ENCODE measurements at places on chromosomes 5 and 9.

- no peak for DNase-seq
Observed at GRCh38 chr9:138049779-138050471, 172.3 kb downstream of the CACNA1B start.

- DNase-seq, result no peak
Observed at GRCh38 chr5:131541071-131541470, 94.0 kb downstream of the RAPGEF6 start.

DNA sequence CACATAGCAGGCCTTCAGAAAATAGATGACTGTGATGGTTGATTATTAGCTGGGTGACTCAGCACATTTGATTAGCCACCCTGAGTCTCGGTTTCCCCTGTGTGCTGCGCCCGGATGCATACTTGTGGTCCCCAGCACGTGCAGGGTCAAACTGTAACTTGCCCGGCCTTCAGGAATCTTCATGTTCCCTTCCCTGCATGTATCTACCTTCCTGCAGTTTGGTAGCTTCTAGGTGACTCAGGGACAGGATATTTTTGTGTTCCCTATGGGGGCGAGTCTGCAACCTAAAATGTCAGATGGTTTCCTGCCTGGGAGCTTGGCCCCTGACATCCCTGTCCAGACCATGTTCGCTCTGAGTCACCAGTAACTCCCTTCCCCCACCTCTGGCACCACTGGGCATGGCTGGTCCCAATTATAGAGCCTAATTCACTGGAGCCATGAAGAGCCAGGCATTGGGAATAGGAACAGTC is 13.2 kb downstream of the PTGS1 start:
- no peak for DNase-seq

- no peak for DNase-seq
Observed at GRCh38 chr5:175842951-175843793, 28.2 kb upstream of the CPLX2 start.

DNA sequence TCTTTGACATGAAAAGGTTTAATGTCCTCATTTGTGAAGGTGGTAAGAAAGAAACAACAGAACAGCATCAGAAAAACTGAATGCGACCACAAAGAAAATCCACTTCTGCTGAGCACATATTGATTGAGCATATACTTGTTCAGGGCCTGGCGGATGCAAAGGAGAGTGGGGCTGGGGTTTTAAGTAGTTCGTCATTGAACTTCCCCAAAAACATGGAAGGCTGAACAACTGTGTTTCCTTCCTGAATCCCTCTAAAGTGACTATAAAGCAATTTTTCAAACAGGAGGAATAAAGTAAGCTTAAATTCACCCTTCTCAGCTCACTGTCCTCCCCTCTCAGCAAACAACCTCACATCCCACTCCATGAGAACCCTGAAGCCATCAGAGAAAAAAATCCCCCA is 262.9 kb downstream of the AGTPBP1 start:
- DNase-seq, result no peak

DNA sequence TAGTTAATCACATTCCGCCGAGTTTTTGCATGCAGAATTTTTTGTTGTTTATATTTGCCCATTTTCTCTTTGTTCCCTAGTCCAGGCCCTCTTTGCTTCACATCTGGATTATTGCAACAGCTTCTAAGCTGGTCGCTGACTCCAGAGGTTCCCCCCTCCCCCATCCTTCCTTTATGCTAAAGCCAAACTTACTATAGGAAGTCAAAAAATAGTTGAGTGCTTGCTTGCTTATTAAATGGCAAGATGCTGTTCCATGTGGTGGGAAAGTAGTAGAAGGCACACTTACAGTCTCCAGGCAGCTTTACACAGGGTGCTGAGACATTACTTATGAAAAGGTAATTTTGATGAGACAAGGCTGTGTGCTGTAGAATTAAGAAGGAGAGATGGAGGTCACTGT is 1.3 kb downstream of the ZBTB34 start:
- DNase-seq, result no peak

DNA sequence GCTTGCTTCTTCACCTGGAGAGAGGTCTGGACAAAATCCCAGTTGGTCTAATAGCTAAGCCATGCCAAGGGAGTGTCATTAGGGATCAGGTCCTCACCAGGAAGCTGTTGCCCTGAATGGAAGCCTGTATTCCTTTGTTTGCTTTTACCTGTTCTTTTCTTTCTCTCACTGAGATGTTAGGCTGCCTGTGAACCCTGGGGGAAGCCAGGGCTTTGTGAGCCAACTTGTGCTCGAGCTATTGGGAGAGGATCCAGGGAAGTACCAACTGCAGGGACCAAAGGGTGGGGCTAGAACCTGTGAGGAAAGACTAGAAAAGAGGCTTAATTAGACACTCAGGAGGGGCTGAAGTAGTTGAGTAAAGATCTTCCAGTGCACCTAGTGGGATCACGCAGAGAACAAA is 451.2 kb upstream of the TLE4 start:
- DNase-seq, result no peak

GRCh38 chr5:179893958-179894895 is 13.5 kb downstream of the TBC1D9B start:
- no peak for DNase-seq

DNA sequence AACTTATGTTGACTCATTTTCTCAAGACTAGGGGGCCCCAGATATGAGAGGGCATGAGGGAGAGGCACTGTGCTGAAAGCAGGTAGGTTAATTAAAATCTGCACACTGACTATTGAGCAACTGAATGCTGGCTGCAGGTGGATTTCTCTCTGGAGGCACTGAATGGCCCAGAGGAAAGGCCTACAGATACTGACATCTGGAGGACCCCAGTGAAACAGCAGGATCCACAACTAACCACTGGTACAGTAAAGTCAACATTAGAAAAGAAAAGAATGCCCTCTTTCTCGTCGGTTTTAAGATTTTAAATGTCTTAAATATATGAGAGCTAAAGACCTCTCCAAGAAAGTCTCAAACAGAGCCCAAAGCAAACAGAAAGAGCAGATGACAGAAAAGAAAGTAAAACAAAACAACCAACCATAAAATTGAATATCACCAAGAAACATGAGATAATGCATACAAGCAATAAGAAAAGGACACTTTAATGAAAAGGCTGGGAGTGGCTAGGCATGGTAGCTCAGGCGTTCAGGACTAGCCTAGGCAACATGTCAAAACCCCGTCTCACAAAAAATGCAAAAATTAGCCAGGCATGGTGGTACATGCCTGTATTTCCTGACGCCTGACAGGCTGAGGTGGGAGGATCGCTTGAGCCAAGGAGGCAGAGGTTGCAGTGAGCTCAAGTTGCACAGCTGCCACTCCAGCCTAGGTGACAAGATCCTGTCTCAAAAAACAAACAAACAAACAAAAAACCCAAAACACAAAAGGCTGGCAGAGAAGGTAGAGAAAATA is 43.3 kb downstream of the PUM3 start:
- DNase-seq, result no peak

DNA sequence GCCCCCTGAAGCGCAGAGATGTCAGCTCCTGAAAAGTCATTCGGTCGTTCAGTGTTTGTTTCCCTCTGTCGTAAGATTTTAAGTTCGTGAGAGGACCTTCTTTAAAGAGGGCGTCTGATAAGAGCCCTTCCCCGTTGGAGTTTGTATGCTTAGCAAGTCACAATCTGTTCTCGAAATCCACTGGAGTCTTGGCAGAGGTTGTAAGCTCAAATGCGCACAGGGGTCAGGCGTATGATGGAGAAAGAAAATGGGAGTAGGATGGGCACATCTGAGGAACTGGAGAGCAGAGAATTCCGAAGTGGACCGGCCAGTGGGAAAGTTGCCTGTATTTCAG is 710 bp downstream of the HSD17B4 start:
- DNase-seq, result no peak

DNA sequence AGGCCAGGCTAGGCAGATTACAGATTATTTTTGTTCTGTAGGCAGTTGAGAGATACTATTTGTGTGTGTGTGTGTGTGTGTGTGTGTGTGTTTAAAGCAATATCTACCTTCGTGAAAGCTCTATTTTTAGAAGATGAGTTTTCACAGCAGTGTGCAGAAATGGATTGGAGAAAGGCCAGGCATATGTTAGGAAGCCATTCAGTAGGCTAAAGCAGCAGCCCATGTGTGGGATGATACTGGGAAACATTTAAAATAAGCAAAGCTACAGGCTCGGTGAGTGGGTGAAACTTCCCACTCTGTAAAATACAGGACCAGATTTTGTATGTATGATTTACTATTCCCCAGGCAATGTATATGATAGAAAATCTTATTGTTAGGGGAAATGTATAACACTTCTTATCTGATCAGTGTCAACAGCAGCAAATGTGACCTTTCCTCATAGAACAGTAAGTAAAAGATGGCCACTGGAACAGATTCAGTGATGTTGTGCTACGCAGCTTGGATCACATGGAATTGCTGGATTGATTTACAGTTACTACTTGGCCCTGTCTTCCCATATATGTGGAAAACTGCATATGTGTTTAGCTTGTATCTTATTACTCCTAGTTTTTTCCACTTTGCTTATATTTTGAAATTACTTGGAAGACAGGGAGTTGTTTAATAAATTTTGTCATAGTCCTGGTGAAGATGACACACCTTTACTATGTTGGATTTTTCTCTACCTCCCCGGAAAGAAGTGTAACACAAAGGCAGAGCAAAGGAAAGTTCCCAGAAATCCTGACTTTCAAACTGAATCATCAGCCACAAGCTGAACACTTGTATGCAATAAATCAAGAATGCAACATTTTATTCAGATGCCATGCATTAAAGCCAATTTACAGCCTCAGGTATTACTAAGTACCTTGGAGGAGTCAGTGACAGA is 1077.7 kb upstream of the SEMA6A start:
- DNase-seq, result no peak

DNA sequence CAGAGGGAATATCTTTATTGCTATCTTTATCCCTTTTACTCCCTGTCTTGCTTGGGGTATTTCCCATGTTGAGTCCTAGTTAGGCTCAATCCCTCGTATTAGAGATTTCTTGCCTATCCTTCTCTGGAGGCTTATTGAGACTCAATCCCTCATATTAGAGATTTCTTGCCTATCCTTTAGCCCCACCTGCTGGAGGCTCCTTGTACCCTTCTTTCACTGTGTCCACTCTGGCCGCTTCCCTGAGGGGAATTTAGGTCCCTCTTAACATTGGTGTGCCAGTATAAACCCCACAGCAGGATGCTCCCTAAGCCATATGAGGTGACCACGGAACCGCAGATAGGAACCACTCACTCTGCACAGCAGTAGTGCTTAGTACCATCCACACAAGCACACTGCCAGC is 110.7 kb upstream of the MAMDC2 start:
- DNase-seq, result no peak

- no peak for DNase-seq
Observed at GRCh38 chr9:116494815-116495634, 192.1 kb upstream of the TRIM32 start.

DNA sequence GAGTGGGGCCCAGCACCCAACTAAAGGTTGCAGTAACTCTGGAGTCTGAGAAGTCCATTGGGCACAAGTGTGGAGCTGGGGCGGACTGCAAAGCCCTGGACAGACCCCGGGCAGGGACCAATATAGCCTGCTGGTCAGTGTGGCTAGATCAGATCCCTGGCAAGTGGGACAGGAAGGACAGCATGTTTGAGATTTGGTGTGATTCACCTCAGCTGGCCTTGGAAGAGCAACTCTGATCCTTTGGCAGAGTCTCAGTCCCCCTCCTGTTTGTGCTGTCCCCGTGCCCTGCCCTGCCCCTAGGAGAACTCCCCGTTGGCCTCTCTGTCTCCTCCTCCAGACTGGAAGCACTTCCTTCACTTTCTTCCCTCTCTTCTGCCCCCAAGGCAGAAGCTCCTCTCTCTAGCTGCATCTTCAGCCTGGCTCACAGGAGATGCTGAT is 255.3 kb downstream of the FSTL4 start:
- no peak for DNase-seq

GRCh38 chr5:171599957-171600612 is 180.6 kb downstream of the FGF18 start:
- no peak for DNase-seq

DNA sequence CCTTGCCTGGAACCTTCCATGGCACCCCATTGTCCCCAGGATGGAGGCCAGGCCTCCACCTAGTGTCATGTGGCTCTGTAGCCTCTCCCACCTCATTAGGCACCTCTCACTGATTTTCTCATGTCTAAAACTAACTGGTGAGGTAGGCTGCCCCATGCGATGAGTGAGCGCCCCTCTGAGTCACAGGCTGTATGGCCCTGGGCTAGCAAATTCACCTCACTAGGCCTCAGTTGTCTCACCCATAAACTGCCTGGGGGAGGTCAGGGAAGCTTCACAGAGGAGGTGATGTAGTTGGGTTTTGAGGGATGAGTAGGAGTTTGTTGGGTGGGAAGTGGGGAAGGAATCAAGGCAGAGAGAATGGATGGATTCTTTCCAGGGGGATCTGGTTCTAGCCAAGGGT is 8.8 kb downstream of the RXRA start:
- no peak for DNase-seq

DNA sequence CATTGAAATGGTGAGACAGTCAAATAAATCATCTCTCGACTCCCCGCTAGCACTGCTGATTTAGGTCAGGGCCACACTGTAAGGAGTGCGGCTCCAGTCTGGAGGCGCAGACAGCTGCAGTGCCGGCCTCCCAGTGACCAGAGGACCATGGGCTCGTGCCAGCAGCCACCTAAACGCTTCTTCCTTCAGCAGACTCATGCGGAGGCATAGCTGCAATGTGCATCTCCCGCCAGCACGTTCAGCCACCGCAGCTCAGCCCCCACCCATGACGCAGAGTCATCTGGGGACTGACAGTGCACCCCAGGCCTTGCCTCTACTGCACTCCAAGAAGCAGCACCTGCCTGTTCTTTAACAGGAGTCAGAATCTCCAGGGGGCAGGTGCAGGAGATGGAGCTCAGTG is 13.6 kb upstream of the MAPK9 start:
- DNase-seq, result no peak

GRCh38 chr9:106284296-106284695 is 578.7 kb upstream of the ZNF462 start:
- DNase-seq, result no peak

GRCh38 chr5:93891491-93892480 is 150.4 kb upstream of the POU5F2 start:
- DNase-seq, result no peak

GRCh38 chr5:25349746-25350145 is 705.0 kb upstream of the CDH10 start:
- DNase-seq, result no peak

GRCh38 chr5:174239718-174240117 is 194.2 kb downstream of the NSG2 start:
- DNase-seq, result no peak

DNA sequence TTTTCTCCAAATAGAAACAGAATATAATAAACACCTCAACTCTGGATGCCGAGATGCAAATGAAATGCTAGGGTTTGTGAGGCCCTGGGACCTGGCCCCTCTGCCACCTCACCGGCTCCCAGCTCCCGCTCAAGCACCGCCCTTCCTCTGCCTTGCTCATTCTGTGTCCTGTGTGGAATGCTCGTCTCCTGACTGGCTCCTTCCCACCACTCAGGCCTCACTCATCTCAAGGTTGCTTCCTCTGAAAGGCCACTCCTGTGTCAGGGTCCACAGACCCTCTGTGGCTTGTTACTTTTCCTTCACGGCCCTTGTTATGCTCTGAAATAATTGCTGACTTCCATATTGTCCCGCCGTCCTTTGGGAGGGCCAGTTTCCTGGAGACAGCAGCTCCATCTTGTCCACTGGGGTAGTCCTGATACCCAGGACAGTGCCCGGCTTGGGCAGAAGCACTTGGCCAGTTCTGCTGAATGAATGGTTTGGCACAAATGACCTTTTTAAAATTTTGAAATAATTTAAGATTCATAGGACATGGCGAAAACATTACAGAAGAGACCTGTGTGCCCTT is 15.4 kb downstream of the RNF44 start:
- DNase-seq, result no peak

- no peak for DNase-seq
Observed at GRCh38 chr9:31744589-31744988, 639.9 kb upstream of the ACO1 start.

- DNase-seq, result no peak
Observed at GRCh38 chr5:149694007-149694406, 36.1 kb upstream of the PPARGC1B start.

All from activated T-helper 1 cell treated with Interleukin-2 at 50 U/mL for 16 hours (primary cell).